ENCODE measurements at places on chromosomes 6 and 20.

GRCh38 chr6:1923449-1923848, 313.7 kb downstream of the FOXC1 start:
- no peak for DNase-seq

- no peak for DNase-seq
These were observed 1156.9 kb upstream of the MAP3K7 start for GRCh38 chr6:91743756-91744155.

DNA sequence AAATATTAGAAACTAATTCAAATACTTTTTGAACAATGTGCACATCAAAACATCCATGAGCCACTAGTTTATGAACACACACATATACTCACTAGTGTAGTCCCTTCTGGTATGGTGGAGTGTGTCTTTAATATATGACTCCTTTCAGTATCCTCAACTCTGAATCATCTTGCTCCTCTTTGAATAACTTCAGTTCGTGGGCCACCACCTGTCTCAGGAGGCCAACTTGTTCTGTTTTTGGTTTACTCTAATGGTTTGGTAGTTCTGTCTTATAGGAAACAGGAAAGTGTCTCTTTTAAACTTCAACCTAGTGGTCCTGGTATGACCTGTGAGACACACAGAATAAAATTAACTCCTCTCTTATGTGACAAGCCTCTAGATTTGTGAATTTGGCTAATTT, 55.6 kb downstream of the ZNF292 start:
- no peak for DNase-seq

- DNase-seq, result peak; percentile 34
These were observed 42.9 kb downstream of the UQCC1 start for GRCh38 chr20:35368666-35369423.

GRCh38 chr20:13349235-13349604, 128.1 kb downstream of the ISM1 start:
- no peak for DNase-seq

- no peak for DNase-seq
These were observed 91.2 kb downstream of the JARID2 start for GRCh38 chr6:15336900-15337560.

GRCh38 chr20:38550274-38550673, 30.7 kb upstream of the ADIG start:
- DNase-seq, result no peak

DNA sequence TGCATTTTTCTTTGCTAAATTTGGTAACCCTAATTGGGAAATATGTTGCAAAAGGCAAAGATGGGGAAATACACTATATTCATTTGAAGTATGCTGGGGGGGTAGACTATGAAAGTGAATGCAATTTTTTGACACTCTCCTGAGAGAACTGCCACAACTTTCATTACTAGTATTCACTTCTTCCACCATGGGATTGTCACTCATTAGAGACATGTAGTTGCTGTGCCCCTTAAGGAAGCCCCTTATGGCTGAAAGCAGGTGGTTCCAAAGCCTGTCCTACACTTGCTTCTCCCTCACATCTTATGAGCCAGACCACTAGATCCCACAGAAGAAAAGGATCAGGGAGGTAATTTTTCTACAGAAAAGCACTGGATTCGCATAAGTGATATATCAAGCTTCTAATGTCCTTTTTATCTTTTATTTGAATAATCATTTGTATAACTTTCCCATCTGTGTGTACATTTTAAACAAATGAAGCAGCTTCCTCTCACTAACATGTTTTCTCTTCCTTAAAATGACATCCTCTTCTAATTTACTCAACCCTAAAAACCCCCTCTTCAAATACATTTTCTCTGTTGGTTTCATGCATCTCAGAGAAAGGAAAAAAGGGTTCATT, 83.8 kb downstream of the GCLC start:
- peak; percentile 21 for DNase-seq

DNA sequence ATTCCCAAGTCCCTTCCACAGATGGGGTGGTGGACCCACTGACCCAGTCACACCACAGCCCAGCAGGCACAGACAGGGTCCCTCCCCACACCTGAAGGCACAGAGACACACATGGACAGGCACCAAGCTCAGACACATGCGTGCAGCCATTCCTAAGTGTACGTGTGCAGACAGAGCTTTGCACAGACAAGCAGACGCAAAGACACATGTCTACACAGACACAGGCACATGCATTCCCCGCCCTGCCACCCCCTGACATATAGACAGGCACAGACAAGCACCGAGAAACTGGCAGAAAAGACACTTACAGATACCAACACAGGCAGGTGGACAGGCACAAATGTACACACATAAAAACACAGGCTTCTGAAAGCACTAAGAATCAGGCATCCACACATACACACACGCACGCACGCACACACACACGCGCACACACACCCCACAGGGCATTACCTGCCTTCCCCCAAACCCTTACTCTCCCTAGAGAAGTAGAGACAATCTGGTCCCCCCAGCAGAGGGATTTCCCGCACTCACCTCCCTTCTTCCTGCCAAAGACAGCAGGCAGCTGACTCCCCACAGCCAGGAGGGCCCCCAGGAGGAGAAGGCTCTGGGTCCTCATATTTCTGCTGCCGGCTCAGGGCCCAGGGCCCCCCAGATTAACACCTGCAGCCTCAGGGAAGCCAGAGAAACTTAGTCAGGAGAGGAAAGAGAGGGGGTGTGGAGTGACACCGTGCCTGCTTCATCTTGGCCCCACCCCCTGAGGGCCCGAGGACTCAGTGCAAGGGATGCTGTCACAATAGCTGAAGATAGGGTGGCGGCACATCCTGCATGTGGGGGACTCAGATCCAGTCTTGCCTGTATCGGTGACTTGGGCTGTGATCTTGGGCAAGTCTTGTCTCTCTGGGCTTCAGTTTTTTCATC, at the start of gene WFDC5:
Gene WFDC5, minus strand, starts transcription at position 710 of the 921 bp plus-strand sequence. Its CDS starts 91 bp downstream, at position 619.
- DNase-seq, result no peak

DNA sequence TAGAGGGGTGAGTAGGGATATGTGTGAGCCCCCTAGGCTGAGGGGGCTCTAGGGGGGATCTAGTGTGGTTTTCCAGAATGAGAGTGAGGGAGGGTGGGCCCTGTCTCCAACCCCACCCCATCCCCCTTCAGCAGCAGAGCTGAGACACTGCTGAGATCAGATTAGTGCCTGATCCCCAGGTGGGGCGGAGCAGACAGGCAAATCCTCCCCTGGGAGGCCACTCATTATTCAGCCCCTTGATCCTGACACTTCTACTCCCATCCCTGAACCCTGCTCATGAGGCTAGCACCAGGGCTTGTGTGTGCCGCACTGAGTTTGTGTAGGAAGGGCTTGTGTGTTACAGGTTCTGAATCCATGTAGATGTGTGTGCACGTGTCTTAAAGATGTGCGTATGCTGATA, 42.5 kb downstream of the SPDEF start:
- no peak for DNase-seq

GRCh38 chr20:33730946-33731692, 677 bp upstream of the ZNF341 start:
- DNase-seq, result no peak

GRCh38 chr6:24924580-24925356, 11.0 kb downstream of the RIPOR2 start:
- no peak for DNase-seq

DNA sequence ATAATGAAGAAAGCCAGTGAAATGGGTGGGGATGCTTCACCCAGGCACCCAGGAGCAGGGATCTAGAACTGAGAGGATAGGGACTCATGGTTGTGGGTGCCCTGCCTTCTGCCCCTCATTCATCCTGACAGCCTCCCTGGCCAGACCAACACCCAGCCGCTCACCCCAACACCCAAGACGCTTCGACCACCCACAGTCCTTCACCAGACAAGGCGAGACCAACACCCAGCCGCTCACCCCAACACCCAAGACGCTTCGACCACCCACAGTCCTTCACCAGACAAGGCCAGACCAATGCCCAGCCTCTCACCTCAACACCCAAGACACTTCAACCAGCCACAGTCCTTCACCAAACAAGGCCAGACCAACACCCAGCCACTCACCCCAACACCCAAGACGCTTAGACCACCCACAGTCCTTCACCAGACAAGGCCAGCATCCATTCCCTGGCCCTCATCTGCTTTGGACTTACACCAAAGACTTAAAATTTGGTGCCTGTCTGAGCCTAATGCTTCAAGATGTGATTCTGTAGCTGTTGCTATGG, 131.5 kb downstream of the ANKRD60 start:
- no peak for DNase-seq

DNA sequence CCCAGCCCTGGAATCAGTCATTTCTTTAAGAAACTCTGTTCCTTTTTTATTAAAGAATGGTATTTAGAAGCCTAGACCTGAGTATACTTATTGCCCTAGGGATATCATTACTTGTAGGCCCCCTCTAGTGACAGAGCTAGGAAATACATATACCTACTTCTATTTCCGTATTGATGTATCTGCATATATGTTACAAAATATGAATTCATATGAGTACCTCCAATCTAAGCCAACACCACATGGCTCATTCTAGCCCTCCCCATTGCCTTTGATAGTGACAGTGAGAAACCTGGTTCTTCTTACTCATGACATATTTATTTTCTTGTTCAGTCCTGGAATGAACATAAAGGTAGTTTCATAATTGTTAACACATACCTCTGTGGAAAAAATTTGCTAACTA, 137.2 kb downstream of the FARS2 start:
- DNase-seq, result peak; percentile 61

DNA sequence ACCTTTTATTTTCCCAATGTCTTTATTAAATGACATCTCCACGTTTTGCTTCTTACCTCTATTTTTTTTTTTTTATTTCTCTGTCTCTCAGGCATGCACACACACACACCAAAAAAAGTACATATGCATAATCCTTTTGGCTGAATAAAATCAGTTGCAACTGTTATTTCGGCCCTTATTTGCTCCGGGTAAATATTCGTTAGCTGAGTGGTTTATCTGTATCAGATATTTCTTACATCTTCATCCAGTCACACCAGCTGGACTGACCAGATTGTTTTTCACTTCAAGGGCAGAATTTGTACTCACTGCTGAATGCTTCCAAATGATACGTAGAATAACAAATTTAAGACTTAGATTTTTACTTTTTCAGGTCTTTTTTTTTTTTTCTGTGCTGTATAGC, 45.5 kb downstream of the PTPN1 start:
- DNase-seq, result no peak

DNA sequence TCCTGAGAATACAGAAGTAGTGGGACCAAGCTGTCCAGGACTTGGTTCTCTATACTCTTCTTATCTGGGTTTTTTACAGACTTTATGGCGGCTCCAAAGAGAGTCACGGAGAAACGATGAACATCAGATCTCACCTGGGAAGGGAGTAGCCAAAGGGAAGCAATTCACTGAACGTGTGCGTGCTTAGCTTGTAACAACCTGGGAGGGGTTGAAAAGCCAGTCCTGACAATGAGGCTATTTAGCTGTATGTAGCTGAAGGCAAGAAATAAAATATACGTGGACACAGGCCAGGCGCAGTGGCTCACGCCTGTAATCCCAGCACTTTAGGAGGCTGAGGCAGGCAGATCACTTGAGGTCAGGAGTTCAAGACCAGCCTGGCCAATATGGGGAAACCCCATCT, 18.2 kb upstream of the RBL1 start:
- no peak for DNase-seq

GRCh38 chr6:163897030-163897429, 482.5 kb downstream of the QKI start:
- DNase-seq, result peak; percentile 50
